M059J (cell line): ENCODE measurements at places on chromosomes 1 and 21.

DNA sequence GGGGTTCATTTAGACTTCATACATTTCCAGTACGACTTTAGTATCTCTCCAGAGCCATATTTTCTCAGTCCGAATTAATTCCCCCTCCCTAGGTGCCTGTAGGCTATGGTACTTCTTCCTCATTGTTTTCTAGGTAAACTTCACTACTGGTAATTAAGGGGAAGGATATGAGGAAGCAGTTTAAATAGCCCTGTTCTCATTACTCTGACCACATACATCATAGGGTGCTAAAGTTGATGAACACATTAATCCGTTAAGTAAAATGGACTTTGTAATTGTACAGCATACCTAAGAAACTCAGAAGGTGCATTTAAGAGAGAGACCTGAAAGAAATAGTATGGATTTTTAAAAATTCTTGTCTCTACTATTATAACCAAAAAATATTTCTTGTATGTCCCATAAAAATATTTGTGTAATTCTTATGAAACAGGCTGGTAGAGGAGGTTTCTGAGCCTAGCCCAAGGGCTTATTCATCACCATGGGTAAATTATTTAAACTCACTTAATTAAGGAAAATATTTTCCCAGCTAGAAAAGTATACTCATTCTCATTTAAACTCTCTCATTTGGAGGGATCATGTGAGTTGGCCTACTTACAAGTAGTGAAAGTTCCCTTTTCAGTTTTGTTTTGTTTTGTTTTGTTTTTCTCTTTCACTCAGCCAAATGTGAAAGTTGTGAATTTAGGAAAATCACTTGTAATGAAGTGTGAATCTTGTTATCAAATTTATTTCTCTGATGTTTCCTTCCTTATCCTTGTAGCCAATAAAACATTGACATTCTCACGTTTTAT is 2.0 kb downstream of the PRMT6 start:
- no peak for DNase-seq

- DNase-seq = no peak
Observed at GRCh38 chr21:25567472-25567871, 39.8 kb downstream of the MRPL39 start.

GRCh38 chr1:96509339-96509738 is 212.2 kb upstream of the PTBP2 start:
- DNase-seq = no peak

DNA sequence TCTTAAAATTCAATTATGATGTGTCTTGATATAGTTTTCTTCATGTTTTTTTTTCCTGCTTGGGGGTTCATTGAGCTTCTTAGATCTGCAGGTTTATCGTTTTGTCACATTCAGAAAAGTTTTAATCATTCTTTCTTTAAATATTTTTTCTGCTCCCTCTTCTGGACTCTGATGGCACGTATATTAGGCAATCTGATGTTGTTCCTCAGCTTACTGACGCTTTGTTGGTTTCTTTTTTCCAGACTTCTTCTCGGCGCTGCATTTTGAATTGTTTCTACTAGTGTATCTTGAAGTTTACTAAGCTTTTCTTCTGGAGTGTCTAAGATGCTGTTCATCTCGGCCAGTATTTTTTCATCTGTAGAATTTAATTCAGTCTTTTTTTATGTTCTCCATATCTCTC is 44.8 kb upstream of the FMOD start:
- no peak for DNase-seq
